ENCODE measurements at places on chromosomes 1 and 21.

DNA sequence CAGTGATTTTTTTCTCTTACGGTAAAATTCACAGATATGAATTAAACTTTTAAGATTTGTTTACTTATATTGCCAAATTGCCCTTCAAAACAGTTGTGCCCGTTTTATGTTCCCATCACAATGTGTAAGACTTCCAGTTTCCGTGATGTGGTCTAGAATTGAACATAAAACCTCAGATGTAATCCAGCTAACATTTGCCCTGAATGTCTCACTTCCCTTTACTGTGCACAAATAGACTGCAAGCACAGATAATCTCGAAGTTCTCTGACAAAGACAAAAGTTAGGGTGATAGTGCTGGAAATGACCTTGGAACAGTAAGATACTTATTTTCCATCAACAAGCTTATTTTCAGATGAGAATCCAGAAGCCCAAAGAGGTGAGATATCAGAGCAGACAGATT lies 177.5 kb downstream of the ZZZ3 start:
- no peak for DNase-seq

- DNase-seq = no peak
Observed at GRCh38 chr21:34679051-34679450, 10.3 kb downstream of the CLIC6 start.

GRCh38 chr1:183472488-183473216 lies at the start of gene SMG7:
SMG7 (plus strand) TSS chr1:183472499; CDS start chr1:183472621, 122 bp downstream.
- DNase-seq = no peak

- no peak for DNase-seq
Observed at GRCh38 chr1:212722270-212722957, 22.8 kb upstream of the BATF3 start.

- no peak for DNase-seq
Observed at GRCh38 chr1:200369706-200370105, 40.1 kb downstream of the ZNF281 start.

Data from putamen (tissue), 1 donor.